ENCODE measurements at places on chromosomes 4 and X.

- DNase-seq, result no peak
These were observed 1047.7 kb downstream of the C4orf33 start for GRCh38 chr4:130143656-130144055.

GRCh38 chr4:106041294-106042002 lies 146.2 kb downstream of the NPNT start:
- no peak for DNase-seq

GRCh38 chr4:110617646-110618580 lies 5.0 kb downstream of the PITX2 start:
- peak; percentile 80 for DNase-seq

DNA sequence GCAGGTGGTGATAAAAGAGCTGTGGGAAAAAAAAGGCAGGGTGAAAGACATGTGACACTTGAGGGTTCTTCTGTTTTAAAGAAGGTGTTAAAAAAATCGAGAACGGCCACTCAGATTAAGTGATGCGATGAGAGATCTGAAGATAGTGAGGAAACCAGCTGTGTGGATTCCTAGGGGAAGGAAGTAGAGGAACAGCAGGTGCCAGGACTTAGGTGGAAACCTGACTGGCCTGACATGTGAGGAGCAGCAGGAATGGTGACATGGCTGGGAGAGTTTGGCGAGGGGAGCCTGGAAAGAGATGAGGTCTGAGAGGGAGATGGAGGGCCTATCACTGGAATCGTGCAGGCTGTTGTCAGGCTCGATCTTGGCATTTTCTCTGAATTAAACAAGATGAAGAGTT lies 55.5 kb downstream of the BMPR1B start:
- DNase-seq, result no peak

- peak; percentile 62 for DNase-seq
These were observed 551 bp downstream of the NPNT start for GRCh38 chr4:105895583-105896460.

- peak; percentile 75 for DNase-seq
These were observed at the start of gene CNOT6L for GRCh38 chr4:77818602-77819403. Gene CNOT6L (minus strand): TSS chr4:77819368. CDS start chr4:77819308, 60 bp downstream.

- no peak for DNase-seq
These were observed 73.2 kb downstream of the RASL11B start for GRCh38 chr4:52935317-52935716.

DNA sequence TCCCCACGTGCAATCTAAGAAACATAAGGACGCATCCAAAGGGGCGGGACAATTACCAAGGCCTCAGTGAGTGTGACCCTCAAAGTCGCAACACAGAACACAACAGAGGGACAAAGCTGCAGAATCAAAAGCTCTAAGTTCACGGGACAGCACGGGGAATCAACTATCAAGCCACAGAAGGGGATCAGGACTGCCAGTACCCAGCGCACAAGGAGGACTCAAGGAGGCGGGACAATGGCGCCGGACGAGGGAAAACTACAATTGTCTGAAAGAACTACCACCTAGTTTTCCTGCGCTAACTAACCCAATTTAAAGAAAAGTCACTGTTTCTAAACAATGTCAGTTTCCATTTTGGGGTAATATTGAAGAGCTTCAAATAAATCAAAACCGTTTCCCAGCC lies 1.3 kb downstream of the FAM53A start:
- DNase-seq, result no peak

GRCh38 chr4:153027866-153028265 lies 91.7 kb downstream of the FHDC1 start:
- DNase-seq, result no peak

DNA sequence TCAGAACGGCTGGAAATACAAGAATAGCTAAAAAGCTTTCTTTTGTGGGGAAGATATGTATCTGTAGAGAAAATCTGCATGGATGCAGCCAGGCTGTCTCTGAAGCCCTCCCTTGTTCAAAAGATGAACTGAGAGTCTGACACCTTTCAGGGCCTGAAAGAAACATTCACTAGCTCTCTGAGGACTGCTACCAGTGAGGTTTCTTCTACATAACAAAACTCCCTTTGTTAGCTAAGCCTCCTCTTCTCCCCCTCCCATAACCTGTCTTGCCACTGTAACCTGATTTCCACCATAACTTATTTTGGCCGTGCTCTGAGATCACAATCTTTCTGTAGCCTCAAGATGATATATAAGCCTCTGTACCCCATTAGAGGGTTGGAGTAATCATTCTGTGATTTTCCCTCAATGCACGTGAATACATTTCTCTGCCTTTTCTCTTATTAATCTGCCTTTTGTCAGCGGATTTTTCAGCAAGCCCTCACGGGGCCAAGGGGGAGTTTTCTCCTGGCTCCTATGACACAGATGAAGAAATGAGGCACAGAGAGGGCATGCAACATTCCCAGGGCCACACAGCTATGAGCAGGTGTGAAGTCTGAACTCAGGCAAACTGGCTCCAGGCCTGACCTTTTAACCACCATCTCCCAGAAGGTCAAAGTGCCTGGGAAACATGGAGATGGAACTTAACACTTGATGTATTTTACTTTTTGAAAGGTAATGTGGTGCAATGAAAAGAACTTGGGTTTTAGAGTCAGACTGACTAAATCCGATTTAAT lies 161.6 kb upstream of the PRDX4 start:
- no peak for DNase-seq
